ENCODE measurements at places on chromosomes 7 and 10.
A peak's percentile ranks its signal among the peaks of the same experiment; 100 is the strongest.

DNA sequence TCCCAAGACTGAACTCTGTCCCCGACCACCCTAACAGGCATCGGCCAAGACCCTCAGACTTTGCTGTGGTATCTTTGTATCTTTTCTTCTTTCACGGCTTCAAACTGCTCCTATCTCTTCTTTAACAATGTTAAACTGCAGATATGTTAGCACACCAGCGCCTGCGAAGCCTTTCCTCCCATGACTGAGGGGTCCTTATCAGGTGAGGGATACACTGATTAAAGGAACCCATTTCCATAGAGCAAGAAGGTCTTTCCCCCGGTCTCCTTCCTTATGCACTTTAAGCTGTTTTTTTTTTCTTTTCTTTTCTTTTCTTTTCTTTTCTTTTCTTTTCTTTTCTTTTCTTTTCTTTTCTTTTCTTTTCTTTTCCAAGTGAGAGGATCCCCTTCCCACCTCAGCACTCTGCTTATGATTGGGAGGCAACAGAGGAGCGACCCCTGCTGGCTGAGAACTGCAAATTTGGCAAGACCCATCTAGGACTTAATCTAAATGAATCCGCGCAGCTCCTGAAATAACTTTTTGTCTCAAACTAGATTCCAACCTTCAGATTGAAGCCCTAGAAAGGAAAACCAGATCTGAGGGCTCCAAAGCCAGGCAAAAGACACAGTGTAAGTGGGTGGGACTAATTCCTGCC, 109.9 kb downstream of the ITGB8 start:
- DNase-seq, result no peak

- DNase-seq, result no peak
Measured at GRCh38 chr7:14501436-14501835, 401.1 kb downstream of the DGKB start.

DNA sequence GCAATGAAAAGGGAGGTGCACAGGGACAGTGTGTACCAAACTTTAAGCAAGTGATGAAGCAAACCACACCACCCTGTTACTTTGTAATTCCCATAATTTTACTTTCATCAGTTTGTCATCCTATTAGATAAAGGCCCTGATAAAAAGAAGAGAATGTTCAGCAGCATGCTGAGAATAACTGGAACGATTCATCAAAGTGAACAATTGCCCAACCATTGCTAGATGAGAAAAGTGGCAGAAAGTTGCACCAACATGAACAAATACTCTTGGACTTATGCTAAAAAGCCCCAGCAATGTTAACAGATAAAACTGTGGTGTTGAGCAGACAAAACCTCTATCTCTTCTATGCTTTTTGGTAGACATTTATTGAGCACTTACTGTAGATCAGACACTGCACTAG, 75.5 kb upstream of the PCGF5 start:
- DNase-seq, result no peak

GRCh38 chr10:116521424-116522290, 24.1 kb upstream of the PNLIP start:
- DNase-seq, result no peak

DNA sequence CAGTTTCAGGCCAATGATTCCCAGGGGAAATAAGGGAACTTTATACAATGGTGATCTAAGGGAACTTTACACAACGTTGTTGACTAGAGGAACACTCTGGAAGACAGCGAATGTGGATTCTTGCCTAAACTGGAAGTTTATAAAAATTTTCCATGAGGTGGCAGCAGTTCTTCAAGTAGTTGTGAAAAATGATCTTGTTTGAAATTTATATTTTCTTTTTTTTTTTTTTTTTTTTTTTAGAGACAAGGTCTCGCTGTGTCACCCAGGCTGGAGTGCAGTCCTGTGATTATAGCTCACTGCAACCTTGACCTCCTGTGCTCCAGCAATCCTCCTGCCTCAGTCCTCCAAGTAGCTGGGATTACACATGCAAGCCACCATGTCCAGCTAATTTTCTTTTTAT, 32.1 kb upstream of the GTF2I start:
- DNase-seq, result no peak

DNA sequence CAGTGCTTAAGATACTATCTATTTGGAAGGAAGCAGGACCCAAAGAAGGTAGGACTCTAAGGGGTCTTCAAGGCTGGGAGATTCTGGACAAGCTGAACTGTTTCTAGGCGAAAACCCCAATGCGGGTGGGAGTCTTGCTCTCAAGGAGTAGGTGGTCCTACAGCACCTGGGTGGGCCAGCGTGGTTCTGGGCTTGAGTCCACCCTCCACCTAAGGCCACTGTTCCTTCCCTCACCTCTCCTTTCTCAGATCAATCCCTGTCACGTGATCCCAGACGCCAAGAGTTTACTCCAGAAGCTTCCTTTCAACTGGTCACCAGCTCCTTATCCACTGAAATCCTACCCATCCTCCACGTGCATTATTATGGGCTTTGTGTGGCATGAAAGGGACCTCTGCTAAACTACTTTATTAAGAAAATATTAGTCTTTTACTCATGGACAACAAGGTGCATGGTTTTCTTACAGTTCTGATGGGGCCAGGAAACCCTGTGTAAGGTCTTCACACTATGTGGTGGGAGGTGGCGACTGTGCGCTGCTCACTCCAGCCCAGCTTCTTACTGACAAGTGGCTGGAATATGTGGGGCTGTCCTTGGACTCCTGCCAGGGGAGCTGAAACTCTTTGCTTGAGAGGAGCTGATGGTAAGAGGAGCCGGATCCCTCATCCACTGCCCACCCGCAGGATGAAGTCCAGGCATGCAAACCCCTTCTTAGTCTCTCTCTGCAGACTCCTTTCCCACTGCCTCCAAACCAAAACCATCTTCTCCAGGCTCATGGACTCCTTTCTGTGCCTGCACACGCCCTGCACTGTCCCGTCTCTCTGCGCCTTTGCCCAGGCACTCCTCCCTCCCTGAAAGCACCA, 1.6 kb downstream of the ZNF746 start:
- DNase-seq, result no peak

GRCh38 chr7:155296006-155296787, 1.5 kb upstream of the INSIG1 start:
- DNase-seq, result no peak

GRCh38 chr10:117804470-117805011, 242.2 kb downstream of the RAB11FIP2 start:
- peak; percentile 54 for DNase-seq

DNA sequence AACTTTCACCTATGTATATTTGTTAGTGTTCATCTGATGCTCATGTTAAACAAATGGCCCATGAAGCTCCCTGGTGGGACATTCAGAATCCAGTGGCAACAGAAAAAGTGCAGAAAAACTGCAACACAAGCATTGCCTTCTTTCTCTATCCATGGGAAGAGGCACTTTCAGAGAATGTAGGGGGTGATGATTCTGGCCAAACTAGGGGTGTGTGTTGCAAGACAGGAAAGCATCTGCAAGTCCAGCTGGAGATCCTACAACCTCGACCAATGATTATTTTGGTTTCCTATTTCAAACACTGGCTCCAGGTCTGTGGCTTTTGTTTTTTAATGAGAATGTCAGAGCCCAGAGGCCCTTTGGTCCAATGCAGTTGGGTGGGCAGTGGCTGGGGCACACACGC, 198.7 kb downstream of the CXCL12 start:
- DNase-seq, result no peak

DNA sequence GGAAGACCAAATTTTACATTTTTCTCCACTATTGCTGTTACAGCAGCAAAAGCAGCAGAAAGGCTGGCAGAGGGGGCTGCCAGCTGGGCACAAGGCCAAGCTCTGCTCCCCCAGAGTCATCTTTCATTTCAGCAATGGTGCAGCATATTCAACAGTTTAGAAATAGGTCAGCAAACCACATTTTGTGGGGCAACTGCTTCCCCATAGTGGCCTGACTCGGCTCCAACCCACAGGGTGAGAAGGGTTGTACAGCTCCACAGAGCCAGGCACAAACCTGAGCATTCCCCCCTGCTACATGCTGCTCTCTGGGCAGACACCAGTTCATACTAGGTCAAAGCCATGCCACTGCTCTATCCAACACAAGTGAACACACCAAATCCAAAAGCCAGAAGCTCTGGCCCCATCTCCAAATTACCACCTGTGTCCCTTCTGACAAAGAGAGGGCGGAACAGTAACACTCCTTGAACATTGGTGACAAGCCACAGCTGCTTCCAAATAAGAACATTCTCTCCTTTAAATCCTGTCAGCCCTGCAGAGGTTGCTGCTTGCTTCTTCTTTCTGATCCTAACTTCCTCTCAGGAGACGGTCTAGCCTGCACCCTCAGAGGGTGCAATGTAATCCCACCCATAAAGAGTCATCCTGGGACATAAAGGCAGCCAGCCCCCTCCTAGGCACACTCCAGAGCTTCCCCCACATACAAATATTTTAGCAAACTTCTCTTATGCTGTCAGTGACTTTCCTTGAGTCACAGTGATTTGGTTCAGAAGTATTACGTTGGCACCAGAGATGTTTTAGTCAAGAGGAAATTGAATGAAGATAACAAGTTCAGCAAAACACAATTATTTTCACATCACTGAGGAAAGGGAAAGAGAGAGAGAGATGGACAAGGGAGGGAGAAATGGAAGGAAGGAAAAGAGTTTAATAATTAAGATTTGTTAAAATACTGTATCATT, 39.0 kb upstream of the SLIT1 start:
- no peak for DNase-seq

DNA sequence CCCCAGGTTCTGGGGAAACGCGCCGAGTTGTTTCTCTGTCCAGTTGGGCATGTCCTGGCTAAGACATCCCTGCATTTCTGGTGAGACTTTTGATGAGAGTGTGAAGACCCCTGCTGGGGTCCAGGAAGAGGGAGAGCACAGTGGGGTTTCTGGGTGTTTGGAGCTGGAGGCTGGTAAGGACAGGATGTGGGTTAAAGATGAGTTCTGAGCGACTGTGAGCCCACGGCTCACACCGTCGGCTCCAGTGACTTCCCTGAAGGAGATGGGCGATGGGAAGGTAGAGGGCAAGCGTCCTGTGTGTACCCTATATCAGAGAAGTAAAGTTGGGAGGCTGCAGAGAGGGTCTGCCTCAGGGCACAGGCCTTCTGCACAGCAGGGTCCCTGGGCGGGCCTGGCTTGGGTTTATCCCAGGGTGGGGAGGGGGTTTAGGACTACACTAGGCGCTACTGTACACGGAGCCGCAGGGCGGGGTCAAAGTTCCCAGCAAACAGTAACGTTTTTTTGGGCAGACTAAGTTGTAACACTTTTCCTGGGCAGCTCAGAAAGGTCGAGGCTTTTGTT, 3.6 kb downstream of the EMX2 start:
- DNase-seq, result no peak

DNA sequence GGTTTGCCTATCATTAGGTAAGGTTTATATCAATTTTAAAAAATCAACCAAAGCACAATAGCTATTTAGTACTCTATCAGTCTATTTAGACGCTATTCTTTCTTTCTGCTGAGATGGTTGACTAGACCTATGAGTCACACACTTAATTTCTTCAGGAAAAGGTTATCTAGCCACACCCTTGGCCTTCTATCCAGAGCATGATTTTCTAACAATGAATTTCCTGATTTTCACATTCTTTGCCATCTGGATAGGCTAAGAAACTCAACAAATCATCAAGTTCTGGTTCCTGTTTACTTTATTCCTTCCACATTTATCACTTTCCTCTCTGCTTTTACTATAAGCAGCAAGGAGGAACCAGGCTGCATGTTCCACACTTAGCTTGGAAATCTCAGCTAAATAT, 8.1 kb downstream of the PRPS1L1 start:
- no peak for DNase-seq

DNA sequence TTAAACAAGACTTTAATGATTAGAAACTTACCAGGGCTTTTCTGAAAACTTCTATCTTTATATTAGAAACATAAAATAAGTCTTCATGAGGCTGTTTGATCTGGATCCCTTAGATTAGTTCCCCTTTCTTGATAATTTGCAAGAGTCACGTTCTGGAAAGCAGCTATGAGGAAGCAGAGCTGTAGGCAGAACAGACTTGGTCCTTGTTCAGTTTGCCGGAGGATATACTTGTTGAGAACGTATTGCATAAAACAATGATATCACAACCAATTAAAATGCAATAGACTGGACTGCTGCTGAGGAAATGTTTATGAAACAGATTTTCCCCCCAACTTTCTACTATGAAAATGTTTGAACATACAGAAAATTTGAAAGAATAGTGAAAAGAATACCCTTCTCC, 2.8 kb downstream of the SAMD9L start:
- no peak for DNase-seq

DNA sequence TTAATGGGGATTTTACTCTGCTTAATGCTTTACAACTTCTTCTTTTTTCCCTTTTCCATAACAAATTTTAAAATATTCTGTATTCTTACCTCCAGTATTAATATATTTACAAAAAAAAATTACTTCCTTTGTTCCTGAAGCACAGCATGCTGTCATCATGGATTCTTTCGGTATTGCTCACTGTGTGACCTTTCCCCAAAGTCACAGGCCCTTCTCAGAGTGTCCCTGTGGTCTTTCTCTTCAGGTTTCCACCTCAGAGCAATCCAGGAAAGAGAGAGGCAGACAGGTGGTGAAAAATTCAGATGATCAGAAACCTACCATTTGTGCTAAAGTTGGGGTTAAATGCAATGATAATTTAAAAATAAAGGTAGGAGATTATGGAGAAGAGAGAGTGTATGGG, 13.0 kb downstream of the AOAH start:
- DNase-seq, result no peak

GRCh38 chr7:102117743-102118142, 168.9 kb upstream of the SH2B2 start:
- DNase-seq, result no peak

DNA sequence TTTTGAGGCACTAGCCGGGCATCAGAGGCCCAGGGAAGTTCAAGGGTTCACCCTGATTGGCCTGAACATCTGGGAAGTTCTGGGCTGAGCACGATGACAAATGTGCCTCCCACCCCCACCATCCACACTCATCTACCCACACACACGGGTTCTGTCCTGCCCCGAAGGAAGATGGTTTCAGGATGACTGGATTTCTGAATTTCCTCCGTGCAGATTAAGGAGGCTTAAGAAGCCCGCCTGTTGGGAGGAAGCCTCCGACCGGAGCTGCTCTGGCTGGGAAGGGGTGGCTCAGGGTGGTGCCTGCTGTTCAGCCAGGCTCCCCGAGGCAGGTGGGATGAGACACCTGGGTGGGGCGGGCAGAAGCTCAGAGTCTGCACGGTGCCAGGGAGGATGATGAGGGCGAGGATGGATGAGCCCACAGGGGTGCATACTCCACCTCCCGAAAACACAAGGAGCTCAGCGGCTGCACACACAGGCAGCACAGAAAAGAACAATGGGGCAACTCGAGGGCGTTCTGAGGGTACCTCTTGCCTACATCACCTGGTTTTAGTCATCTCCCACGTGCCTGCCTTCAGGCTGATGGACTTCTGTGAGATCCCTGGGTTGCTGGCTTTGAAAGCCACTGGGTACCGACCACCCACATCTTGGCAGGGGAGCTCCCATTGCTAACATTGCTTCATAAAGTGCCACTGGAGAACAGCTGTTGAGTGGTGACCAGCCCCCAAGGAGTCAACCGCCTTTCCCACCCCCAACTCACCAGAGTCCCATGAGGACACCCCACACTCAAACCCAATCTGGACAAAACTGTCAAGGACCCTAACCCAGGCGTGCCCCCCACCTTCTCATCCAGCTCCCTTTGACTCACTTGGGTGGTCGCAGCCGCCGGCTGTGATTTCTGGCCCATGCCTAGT, 41.2 kb downstream of the CALML3 start:
- DNase-seq, result no peak

Data from renal cortex interstitium (tissue), 15 donors.